Stimulated activated CD4-positive, alpha-beta T cell treated with anti-CD3 and anti-CD28 coated beads, Interleukin-12 subunit alpha, Interleukin-12 subunit beta, amount 100 ng/mL, for 4 hours (primary cell): ENCODE measurements at places on chromosomes 16 and 17.

DNA sequence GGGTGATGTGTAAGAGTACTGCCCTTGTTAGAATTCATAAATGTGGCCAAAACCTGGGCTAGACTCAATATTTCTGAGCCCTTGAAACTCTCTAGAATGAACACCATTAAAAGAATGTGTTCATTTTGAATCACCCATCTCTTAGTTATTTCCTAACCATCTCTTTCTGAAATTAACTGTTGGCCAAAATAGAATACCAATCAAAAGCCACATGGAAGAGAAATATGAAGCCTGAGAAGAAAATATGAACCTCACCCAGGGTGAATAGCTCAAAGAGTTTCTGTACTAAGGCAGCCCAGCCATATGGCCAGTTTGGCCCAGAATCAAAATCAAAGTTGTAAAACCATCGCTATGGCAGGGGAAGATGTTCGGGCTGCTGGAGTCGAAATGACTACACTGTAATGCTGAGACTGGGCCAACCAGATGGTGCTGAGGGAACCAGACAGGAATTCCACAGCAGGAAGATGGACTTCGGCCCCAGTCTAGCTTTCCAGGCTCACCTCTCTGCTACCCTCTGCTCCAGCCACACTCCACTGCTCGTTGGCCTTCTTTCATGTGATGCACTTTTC lies 154.3 kb upstream of the ZFHX3 start:
- no peak for DNase-seq

- no peak for DNase-seq
These were observed 1.3 kb upstream of the MYO15A start for GRCh38 chr17:18107061-18107790.

DNA sequence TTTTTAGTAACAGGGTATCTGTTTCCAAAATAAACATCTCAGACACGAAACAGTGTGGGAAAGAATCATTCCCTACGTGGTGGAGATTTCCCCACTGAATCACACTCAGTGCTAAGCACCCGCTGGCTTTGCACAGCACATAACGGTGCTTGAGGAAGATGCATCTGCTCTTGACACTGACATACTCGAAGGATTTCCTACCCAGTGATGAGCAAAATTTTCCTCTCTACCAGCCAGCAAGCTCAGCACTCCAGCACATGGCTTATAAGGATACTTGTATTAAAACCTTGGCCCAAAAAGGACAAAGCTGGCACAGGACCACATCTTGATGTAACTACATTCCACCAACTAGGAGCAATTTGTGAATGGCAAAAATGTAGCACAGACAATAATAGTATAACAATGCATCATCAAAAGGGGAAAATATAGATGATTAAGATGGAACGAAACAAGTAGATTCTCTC lies 59.0 kb downstream of the ANKFY1 start:
- no peak for DNase-seq

DNA sequence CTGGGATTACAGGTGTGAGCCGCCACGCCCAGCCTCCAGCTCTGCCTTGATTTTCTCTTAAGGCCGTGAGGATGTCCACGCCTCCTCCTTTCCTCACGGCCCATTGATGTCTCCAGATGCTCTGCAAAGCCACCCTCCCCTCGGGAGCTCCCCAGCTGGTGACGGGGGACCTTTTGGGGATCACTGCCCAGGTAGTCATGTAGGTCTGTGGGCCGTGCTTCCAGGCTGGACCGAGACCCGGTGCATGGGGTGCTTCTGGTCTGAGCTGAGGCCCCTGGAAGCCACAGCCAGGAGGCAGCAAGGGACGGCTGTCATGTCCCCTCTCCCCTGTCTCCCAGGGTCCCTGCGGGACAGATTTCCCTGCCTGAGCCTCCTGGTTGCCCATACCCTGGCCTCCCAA lies 277.8 kb downstream of the SEC14L1 start:
- DNase-seq: no peak

DNA sequence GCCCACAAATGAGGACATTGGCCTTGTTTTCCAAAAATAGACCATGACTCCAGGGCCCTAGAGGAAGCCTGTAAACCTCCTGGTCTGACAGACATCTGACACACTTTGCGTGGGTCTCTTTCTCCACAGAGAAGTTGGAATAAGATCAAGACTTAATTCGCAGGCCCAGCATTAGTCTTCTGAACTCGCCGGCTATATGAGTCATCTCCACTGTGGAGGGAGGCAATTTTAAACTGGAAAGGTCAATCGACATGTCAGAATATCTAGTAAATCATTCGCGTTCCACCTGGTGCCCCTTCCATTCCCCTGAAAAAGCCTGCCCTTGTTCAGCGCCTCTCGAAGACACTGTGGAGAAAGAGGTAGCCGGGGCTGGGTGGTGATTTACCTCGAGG lies 140.1 kb downstream of the CLEC16A start:
- no peak for DNase-seq

GRCh38 chr16:12569061-12569460 lies 234.6 kb downstream of the CPPED1 start:
- no peak for DNase-seq

DNA sequence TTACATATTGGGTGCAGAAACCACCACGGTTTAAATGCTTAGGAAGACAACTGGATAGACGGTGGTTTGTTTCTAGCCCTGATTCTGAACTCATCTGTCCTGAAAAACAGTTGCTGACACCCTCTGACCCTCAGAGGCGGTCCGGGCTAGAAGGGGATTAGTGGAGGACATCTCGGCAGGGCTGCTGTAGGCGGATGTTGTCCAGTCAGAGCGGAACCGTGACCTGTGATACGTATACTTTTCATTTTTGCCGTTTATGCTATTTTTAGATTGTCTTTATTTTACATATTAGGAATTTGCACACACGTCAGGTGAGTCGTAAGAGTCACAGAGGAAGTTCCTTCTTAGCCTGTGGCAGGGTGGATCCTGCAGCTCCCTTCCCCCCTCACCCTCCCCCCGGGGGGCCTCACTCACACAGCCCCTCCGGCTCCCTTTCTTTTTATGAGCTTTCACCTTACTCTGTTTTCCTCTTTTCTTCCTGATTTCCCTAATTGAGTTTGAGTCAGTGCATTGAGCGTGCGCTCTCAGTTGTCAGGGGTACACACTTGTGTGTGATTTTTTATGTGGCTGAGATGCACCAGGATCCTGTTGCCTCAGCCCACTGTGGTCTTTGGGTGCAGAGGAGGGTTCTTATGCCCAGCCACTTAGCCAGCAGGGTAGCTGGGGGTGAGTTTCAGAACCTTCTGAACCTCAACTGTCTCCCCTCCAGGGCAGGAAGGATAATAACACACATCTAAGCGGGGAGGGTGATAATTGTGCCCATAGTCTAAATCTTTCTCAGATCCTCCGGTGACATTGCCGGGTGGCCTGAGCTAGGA lies 211.1 kb upstream of the CHMP6 start:
- no peak for DNase-seq

DNA sequence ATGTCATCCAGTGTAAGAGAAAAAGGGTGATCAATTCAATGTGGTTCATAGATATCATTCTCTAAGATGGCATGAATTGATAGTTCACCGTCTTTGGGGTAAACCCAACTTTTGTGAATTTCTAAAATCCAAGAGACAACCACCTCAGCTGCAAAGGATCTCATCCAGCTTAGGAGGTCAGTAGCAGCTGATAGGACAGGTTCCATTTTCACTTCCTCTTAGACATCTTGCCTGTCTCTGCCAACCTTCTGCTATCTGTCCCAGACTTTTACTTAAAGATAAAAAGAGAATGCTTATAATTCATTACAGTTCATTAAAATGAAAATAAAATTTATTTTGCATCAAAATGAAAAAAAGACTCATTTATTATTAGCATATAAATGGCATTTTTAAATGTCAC lies 468.2 kb downstream of the XYLT1 start:
- DNase-seq: no peak

- peak; percentile 66 for DNase-seq
These were observed 16.6 kb downstream of the CD7 start for GRCh38 chr17:82300707-82301270.

GRCh38 chr16:85733155-85733838 lies 17.6 kb downstream of the C16orf74 start:
- no peak for DNase-seq

DNA sequence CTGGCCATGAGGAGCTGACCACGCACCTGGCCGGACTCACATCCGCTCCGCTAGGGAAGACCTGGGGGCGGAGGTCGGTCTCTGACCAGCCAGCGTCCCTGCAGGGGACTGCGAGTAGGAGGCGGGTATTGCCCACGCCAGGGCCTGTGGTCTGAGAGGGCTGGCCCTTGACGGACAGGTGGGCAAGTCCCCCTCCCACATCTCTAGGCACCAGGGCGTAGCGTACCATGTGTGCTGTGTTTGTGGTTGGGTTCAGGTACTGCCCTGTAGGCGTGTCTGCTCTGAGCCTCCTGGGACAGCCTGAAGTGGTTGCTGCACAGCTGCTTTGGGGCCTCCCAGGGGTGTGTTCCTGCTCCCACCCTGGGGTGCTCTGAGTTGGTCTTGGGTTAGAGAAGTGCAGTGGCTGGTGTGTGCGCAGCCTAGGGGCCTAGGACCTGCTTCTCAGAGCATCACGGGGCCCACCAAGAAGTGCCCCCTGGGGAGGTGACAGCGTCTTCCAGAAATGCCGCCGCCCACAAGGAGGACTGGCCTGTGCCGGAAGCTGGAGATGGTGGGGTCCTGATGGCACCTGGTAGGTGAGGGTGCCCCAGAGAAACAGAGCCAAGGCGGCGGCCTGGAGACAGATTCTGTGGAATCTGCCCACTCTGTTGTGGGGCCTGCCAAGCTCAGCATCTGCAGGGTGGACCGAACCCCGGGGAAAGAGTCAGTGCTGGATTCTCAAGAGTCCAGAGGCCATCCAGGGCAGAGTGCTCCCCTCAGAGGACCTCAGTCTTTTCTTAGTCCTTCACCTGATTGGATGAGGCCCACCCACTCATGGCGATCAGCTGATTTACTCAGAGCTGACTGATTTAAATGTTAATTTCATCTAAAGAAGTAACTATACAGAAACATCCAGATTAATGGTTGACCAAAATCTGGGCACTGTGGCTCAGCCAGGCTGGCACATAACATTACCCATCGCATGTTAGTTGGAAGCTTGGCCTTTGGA lies 48.3 kb downstream of the WDR45B start:
- no peak for DNase-seq

DNA sequence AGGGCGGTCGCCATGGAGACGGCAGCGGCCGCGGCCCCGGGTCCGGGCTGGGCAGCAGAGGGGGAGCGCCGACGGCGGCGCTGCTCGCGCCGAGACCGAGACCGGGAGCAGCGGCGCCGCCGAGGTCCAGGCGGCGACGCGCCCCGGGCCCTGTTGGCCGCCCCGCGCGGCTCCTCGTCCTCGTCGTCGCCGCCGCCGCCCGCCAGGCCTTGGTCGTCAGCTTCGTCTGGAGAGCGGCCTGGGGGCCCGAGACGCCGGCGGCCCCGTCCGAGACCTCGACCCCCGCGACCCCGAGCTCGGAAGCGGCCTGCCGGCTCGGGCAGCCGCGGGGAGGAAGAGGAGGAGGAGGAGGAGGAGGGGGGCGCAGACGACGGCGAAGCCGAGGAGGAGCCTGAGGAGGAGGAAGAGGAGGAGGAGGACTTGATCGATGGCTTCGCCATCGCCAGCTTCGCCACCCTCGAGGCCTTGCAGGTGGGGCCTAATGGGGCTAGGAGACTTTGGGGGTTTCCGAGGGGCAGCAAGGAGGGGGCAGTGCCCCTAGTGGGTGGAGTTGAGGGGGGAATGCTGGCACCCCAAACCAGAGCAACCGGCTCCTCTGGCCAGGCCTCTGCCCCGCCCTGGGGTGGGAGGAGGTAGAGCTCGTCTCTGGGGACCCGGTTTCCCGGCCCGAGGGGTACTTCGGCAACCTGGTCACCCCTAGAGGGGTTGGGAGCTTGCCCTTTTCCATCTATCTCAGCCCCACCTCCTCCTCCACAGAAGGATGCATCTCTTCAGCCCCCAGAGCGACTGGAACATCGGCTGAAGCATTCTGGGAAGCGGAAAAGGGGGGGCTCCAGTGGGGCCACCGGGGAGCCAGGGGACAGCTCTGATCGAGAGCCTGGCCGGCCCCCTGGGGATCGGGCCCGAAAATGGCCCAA lies 1.5 kb downstream of the FBRS start:
- DNase-seq: peak; percentile 50

DNA sequence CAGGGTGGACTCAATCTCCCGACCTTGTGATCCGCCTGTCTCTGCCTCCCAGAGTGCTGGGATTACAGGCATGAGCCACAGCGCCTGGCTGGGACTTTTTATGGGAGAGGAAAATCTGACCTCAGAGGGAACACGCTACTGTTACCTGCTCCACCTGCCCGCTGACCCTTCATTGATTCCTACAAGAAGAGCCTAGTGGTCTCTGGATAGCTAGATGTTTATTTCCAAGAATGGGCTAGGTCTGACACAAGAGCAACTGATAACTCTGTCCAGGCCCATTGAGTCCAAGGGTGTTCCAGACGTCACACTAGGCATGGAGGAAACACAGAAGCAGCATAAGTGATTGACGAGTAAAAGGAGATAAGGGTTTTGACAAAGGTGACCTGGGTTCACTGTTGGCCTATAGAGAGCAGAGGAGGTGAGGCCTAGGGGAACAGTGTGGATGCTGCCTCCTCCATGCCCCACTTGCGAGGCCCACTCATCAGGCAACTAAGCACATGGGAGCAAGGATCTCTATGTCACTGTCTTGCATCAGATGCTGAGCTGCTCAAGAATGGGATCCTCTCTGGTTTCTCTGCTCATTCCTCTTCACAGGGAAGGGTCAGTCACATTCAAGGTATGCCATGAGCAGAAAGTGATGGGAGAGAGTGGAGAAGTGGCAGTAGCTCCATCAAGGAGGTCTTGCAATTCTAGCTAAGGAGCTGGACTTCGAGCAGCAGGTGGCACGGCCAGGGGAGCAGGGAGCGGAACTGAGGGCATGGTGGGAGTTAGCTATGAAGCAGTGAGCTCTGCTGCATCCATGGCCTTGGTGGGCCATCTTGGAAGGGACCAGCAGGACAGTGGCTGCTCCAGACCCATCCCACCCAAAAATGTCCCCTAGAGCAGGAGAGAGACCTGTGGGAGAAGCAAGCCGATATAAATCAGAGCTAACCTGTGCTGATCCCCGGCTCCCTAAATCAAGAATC lies 145.2 kb downstream of the WSCD1 start:
- no peak for DNase-seq

- DNase-seq: no peak
These were observed 66.8 kb upstream of the RASL10B start for GRCh38 chr17:35664685-35665084.

GRCh38 chr17:40951011-40951622 lies 13.7 kb upstream of the KRT23 start:
- no peak for DNase-seq

GRCh38 chr16:31485571-31485970 lies 2.6 kb downstream of the SLC5A2 start:
- DNase-seq: no peak

DNA sequence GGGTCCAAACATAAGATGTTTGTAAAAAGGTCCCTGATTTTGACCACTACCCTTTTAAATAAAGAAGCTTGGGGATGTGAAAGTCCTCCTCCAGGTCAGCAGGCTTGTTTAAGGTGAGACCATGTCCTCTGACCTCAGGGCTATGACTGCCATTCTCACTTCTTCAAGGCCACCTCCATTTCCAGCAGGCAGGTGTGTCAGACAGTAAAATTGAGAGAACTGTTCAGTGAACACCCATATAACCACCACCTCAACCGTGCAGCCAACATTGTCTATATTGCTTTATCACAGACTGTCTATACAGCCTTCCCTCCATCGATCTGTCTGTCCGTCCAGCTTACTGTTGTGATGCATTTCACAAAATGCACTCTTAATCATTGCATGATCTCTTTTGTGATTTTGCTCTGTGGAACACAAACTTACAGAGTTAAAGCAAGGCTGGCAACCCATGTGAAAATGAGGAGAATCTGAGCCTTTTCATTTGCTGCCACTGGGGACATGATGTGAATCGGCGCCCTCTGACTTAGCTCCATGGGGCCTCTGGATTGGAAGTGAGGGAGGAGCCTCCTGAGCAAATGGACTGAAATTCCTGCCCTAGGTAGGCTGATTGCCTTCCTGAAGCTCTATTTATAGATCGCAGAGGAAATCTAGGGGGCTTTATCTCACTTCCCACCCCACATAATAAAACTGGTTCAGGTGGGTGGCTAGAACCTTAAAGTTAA lies 53.8 kb downstream of the ZNRF1 start:
- no peak for DNase-seq
